ENCODE measurements at places on chromosomes 13 and 19.

DNA sequence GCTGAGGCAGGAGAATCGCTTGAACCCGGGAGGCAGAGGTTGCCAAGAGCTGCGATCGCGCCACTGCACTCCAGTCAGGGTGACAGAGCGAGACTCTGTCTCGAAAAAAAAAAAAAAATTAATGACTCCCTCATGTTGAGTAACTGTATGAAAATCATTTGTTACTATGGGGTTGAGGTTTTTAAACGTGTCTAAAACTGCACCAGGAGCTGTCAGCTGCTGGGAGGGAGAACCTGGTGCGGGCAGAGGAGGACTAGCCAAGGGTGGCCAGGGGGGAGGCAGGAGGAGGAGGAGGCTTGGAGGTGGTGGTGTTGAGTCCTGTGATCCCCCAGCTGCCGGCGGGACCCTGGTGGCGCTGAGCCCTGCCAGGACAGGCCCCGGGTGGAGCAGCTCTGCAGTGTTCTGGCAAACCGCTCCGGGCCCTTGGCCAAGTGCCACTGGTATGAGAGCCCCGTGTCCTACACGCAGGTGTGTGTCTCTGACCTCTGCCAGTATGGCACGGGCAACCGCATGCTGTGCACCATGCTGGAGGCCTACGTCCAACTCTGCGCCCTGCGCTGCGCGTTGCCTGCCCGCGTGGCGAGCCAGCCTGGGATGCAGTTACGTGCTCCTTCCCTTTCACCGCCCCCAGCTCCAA lies 17.1 kb upstream of the FXYD3 start:
- no peak for DNase-seq

DNA sequence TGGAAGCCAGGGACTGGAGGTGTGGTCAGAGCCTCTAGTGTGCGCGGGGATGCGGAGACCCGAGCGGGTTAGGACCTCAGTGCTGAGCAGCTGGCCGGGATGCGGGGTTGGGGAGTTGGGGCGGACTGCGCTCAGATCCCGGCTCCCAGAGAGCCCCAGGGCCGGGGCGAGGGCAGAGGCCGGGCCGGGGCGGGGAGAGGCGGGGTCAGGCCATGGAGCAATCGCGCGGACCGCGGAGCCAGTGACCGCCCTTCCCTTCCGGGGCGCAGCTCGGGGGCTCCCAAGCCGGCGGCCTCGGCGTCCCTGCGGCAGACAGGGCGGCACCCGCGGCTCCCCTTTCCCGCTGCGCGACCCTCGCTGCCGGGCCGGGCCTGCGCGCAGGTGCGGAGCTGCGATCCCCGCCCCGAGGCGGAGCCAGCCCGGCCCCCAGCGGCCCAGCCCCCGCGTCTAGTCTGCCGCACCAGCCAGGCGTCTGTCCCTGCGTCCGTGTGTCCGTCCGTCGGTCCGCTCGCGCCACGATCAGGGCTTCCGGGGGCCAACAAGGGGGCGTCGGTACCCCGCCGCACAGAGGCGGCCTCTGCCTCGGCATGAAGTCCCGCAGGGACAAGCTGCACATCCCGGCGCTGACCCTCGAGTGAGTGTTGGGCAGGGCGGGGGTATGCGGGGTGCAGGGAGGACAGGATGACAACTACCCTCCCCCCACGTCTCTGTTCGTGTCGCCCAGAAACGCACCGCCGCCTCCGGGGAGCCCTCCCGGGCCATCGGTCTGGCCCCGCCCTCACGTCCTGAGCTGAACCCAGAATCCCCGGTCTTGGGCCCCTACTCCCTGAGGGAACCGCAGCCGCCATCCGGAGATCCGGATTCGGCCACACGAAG lies 12.4 kb downstream of the MAST3 start:
- no peak for DNase-seq

DNA sequence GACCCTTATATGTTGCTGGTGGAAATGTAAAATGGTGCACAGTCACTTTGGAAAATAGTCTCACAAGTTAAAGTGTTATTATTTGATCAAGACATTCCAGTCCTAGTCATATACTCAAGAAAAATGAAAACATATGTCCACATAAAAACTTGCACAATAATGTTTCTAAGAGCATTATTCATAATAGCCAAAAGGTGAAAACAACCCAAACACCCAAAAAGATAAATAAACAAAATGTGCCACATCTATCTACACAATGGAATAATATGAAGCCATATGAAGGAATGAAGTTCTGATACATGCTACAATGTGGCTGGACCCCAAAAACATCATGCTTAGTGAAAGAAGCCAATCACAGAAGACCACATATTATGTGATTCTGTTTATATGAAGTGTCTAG lies 14.4 kb upstream of the AKAP8 start:
- DNase-seq = no peak

- DNase-seq = no peak
These were observed 57.7 kb downstream of the ANKRD10 start for GRCh38 chr13:110856942-110857835.

DNA sequence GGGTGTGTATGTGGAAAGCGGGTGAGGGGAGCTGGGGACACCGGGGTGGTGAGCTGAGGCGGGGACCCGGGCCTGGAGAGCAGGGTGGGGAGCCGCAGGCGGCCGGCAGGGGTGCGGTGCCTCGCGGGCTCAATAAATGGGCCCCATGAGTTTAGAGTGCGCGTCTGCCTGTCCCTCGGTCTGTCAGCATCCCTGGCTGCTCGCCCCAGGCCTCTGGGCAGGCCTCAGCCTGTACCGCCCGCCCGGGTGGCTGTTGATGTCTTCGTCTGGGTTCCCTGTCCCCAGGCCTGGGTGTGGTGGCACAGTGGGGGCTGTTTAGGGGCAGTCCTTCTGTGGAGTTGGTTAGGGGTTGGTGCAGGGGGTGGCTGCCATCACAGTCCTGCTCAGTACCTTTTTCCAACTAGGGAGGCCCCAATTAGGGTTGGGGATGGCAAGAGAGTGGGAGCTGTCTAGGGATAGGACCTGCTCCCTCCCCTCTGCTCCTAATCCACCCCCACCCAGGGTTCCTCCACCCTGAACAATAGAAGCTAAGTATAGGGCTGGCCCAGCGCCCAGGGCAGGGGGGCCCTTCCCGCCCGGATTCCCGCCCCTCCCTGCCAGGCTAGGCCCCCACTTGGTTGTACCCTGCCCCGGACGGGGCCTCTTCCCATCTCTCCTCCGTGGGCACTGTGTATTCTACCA lies 12.2 kb downstream of the CIC start:
- no peak for DNase-seq

DNA sequence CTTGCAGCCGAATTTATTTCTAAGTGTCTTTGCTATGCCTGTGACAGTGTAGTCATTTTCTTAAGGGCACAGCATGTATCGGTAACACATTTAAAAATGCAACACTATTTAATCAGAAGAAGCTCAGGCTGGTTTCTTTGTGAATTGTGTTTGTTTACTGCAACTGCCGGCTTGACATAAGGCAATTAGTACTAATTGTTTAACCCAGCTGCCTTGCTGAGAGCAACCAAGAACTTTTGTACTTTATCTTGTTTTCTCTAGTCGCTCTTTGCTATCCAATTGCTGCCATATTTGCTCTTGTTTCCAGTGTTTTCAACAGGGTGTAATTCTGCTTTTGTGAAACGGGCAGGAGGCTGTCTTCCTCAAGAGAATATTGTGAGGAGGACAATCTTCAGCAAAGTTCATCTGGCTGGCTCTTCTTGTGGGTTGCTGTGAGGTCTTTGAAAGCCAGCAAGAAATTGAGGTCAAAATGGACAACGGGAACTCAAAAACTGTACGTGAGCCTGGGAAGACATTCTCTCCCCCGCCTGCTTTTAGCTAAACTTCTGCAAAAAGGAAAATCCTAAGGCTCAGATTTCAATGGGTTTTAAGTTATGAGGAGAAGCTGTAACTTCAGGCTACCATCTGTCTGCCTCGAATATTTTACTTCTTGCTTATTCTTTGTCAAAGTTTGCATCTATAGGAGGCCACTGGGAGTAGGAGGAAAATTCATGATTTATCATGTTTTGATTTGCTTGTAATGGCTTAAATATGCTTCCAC lies 75.8 kb upstream of the TSHZ3 start:
- DNase-seq = no peak

GRCh38 chr13:94382517-94382916 lies 97.0 kb downstream of the DCT start:
- DNase-seq = no peak

- DNase-seq = no peak
These were observed 24.0 kb downstream of the RNF6 start for GRCh38 chr13:26198116-26198515.

- DNase-seq = no peak
These were observed 92.3 kb downstream of the RFC3 start for GRCh38 chr13:33910255-33910654.

GRCh38 chr19:54009440-54009839 lies 18.0 kb downstream of the CACNG6 start:
- DNase-seq = no peak

DNA sequence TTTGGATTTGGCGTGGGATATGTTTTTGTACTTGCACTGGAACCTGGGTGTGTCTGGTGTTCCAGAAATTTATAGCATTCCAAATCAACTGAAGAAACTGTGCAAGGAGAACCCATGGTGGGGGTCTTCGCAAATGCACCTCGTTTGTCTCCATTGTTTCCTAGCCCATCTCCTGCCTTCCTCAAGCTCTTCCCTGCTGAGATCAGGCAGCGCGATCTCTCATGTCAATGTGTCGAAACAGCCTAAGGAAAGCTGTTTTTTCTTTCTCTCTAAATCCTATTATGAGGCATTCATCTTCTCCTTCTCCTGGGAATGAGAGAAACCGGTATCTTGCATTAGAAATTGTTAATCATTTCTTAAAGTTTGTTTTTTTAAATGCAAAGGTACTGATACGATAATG lies 131.0 kb downstream of the KLF5 start:
- no peak for DNase-seq

DNA sequence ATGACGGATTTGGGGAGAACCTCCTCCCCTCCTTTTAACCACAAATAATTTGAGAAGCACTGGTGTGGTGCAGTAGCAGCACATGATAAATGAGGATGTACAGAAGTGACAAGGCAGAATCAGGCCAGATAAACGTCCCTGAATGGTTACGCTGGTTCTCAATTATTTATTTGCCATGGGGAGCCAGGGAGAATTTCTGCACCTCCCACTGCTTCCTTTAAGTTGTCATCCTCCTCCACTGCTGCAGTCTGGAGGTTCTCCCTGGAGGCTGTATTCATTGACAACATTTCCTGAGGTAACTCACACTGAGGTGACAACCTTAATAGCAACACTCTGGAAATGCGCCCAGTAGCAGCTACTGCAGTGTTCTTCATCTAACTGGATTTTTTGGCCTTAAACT lies 308.9 kb upstream of the SLITRK1 start:
- DNase-seq = no peak

GRCh38 chr13:20798027-20798426 lies 24.3 kb upstream of the EEF1AKMT1 start:
- no peak for DNase-seq

- DNase-seq = no peak
These were observed at the start of gene ATP12A for GRCh38 chr13:24680258-24680920. ATP12A (plus strand) TSS chr13:24680408; CDS start chr13:24680744, 336 bp downstream.

GRCh38 chr19:35167251-35168119 lies 12.9 kb downstream of the FXYD5 start:
- no peak for DNase-seq

GRCh38 chr13:67062160-67062559 lies 168.0 kb downstream of the PCDH9 start:
- no peak for DNase-seq

GRCh38 chr19:35278578-35279284 lies 3.6 kb upstream of the HAMP start:
- DNase-seq = no peak

DNA sequence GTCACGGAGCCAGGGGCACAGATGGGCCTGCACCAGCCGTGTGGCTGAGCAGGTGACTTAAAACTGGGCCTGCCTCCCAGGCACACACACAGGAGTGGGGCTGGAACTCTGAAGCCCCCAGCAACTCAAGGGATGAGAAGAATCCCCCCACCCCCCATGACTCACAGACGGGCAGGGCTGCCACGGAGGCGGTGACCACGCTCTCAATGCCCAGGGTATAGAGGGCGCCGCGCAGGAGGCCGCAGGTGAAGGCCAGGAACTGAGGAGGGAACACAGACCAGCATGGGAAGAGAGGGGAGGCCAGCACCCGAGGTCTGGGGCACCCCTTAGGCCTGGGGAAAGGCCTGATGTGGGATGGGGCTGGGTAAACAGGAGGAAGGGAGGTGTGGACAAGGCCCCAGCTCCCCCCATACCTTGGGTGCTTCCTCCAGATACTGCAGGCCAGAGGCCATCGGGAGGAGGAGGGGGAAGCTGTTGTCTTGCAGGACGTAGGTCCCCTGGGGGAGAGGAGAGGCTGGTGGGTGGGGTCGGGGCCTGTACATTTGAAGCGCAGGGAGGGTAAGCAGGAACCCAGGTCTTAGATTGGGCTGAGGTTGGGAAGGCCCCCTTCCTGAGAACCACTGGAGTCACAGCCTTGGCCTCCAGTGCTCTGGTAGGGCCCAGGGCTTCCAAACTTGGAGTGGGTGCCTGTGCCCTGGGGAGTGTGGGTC lies 3.1 kb upstream of the NKPD1 start:
- no peak for DNase-seq

DNA sequence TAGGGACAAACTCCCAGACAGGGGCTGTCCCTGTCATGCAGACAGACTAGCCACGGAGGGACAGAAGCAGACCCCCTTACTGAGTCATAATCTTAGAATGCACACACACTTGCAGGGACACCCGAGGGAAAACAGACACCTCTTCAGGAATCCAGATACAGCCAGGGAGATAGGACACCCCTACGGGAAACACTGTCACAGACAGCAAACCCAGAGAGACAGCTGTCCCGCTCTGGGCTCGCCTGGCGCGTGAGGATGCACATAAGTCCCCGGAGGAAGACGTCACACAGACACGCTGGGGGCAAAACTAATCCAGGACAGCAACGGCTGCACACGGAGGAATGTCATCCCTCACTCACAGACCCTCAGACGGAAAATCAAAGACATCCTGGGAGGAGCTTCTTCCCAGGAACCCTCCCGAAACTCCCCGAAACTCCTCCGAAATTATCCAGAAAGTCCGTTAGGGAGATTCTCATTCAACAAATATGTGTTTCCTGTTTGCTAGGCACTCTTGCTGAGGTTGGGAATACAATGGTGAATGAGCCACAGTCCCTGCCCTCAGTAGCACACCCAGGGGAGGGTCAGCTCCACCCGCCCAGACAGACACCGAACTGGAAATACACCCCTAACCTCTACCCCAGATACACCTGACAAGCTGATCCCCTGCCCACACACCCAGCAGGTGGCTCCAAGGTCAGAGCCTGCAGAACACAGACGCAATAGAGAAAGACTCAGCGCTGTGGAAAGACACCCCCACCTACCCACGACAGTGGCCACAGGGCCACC lies 15.2 kb upstream of the TOMM40 start:
- no peak for DNase-seq

DNA sequence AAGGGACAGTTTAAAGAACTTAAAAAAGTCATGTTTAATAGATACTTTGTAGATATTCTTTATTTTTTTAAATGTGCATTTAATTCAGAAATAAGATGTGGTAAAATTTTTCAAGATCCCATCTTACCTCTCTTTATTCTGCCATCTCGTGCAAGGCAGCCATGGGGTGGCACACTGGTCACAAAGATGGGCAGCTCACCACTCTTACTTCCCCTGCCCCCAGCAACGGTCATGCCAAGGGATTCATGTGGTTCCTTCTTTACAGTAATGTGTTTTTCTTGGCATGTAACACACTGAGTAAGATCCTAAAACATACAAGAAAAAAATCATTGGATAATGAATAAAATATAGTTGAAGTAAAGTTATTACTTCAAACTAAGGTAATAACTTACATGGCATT lies 64.2 kb downstream of the LNX2 start:
- DNase-seq = no peak

- DNase-seq = no peak
These were observed 29.2 kb upstream of the RGCC start for GRCh38 chr13:41428155-41428554.
